ENCODE measurements at places on chromosomes 1 and 21. TPM values are rescaled to one million over a fixed set of nuclear protein-coding genes. Genes with fewer than 3 reads are reported as not detected.

NPL gene
- 16.1 TPM for polyA plus RNA-seq

CD1D gene
- polyA plus RNA-seq = 1.4 TPM

KCNJ9 gene
- 0.20 TPM for polyA plus RNA-seq

SLC35F3 gene
- polyA plus RNA-seq = 0.35 TPM

BNIPL gene
- 0.24 TPM for polyA plus RNA-seq

C1orf53 gene
- polyA plus RNA-seq = 20.5 TPM

ADORA3 gene
- polyA plus RNA-seq = 9.6 TPM
